ENCODE measurements at places on chromosomes 16 and 17. TPM values are rescaled to one million over a fixed set of nuclear protein-coding genes. Genes with fewer than 3 reads are reported as not detected.
A peak's percentile ranks its signal among the peaks of the same experiment; 100 is the strongest.

DNA sequence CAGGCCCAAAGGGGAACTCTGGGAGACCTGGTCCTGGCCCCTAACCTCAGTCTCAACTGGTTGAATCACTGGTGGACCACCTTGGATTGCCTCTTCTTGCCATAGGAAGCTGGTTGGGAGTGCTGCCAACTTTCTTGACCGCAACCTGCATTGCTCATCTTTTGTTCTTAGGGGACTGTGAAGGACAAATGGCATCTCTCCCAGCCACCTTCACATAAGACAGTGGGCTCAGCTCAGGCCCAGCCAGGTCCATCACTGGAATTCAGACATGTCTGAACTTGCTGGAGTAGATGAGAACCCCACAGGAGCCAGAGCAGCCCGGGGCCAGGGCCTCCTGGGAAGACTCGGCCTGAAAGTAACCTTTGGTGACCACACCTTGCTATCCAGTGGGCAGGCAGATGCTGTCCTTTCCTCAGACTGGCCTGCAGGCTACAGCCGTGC, 18.8 kb downstream of the ADORA2B start:
- no peak for DNase-seq

DNA sequence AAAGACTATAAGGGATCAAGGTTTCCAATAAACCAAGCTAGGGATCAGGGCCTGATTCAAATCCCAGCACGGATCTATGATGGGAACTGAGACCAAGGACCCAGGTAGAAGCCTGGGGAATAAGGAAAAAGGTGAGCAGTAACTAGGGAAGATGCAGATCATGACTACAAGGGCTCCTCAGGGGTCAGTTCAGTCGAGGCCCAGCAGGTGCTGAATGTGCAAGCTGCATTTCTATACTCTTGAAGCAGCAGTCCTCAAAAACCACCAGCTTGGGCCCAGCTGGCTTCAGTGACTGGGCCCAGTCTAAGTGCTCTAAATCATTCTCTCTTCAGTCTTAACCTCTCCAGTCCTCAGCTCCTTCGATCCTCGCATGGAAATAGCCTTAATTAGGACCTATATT, 228.8 kb upstream of the AXIN2 start:
- no peak for DNase-seq

CDH3 gene
- not detected for polyA plus RNA-seq

HSD11B2 gene
- polyA plus RNA-seq = not detected

GRAP gene
- 3.9 TPM for polyA plus RNA-seq

OSGIN1 gene
- polyA plus RNA-seq = 4.0 TPM

DNA sequence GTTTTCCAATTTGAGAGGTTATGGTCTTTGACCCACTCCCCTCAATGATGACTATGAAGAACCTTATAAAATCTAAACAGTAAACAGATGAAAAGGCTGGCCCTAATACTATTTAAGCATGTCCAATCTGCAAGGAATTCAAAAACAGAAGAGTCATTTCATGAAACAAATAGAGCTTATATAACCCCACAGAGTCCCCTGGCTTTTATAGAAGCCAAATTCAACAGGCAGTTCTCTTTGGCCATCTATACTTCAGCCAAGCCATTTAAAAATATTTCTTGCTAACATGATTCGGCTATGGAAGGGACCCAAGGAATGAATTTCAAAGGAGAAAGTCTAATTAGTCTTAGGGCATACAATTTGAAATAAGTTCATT, 43.4 kb downstream of the SPOP start:
- no peak for DNase-seq

NPIPA2 gene
- not detected for polyA plus RNA-seq

DNA sequence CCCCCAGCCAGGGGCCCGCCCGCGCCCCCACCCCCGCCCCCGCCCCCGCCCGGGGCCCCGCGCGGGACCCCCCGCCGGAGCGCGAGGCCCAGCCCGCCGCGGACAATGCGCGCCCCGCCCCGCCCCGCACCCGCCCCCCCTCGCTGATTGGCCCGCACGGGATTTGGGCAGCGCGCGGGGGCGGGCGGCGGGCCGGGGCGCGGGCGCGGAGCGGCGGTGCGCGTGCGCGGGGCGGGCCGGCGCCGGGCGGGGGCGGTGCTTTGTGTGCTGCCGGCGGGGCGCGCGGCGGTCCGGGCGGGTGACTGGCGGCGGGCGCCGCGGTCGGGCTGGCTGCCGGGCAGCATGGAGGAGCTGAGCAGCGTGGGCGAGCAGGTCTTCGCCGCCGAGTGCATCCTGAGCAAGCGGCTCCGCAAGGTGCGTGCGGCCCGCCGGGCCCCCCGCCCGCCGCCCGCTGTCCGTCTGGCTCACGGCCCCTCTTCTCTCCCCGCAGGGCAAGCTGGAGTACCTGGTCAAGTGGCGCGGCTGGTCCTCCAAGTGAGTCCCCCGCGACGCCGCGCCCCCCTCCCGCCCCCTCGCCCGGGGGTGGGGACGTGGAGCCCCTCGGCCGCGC, at the start of gene CBX2:
Gene CBX2, plus strand, starts transcription at position 255 of the 610 bp plus-strand sequence. Its CDS starts 88 bp downstream, at position 343.
- peak; percentile 62 for DNase-seq

DNA sequence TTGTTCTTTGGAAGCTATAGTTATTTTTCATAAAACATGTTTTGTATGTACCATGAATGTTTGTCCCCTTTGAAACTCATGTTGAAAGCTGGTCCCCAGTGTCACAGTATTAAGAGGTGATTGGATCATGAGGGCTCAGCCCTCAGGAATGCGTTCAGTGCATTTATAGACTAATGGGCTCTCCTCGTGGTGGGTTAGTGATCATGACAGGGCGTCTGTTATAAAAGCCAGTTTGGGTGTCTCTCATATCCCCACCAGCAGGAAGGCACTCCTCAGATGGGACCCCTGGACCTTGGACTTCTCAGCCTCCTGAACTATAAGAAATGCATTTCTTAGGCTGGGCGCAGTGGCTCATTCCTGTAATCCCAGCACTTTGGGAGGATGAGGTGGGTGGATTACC, 10.4 kb downstream of the BANP start:
- no peak for DNase-seq

RNF157 gene
- polyA plus RNA-seq = not detected
